ENCODE measurements at places on chromosomes 3 and 15.

GRCh38 chr3:58029842-58030584 lies 21.8 kb downstream of the FLNB start:
- no peak for DNase-seq

DNA sequence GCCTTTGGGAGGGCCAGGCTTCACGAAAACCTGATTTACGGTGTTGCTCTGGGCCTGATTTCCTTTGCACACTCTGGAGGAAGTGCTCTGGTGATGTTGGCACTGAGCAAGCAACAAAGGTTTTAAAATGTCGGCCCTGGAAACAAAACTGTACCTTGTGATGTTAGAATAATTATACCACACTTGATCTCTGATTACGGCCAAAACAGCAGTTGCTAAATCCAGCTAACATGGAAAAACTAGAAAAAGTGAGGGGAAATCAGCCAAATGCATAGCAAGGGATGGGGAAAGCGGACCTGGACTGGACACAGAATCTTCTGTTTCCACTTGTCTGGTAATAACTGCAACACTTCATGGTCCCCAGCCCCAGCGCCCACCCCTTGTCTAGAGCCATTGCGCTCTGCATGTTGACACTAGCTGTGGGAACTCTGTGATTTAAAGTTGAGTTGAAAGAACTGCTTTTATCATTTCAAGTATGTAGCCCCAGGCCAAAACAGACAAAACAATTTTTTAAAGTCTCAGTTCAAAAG lies 120.1 kb downstream of the VGLL4 start:
- DNase-seq, result no peak

DNA sequence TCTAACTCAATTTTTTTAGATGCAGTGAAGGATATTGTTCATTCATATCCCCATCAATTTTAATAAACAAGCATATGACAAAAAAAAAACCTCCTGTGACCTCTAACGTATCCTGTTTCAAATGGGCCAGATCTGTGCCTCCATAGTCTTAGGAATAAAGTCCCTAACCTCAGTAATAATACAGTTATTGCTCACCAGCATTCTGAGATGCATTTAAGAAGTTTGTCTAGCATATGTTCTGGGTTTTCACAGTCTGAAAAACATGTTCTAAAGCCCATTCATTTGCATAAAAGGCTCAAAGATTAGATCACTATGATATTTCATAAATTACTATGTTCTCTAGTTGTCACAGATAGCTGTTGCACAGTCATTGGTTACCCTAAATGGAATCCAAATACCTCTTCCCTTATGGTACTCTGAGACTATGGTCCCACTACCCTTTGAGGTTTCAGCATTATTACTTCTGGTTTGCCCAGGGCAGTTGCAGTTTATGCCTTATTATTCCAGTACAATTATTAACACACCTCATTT lies 190.1 kb downstream of the ZIC4 start:
- no peak for DNase-seq

- DNase-seq, result no peak
Observed at GRCh38 chr3:161349529-161350312, 21.6 kb downstream of the SPTSSB start.

DNA sequence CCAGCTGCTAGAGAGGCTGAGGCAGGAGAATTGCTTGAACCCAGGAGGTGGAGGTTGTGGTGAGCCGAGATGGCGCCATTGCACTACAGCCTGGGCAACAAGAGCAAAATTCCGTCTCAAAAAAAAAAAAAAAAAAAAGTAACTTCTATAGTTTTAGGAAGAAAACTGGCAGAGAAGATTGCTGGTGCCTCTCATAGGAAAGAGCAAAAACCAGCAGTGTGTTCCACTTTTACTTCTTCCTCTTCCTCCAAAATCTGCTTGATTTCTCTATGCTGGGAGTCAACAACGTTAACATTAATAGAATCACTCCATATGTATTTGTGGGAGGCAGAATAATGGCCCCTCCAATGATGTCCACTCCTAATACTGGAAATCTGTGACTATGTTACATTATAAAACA lies 12.5 kb upstream of the NR1D2 start:
- no peak for DNase-seq

GRCh38 chr3:108391917-108392593 lies 95.7 kb downstream of the HHLA2 start:
- DNase-seq, result no peak

- no peak for DNase-seq
Observed at GRCh38 chr3:126567696-126568438, 9.1 kb upstream of the C3orf22 start.

- no peak for DNase-seq
Observed at GRCh38 chr15:89877083-89877425, 16.7 kb downstream of the AP3S2 start.

- DNase-seq, result no peak
Observed at GRCh38 chr3:39125841-39126500, 18.5 kb downstream of the TTC21A start.

GRCh38 chr15:44765036-44765435 lies 28.7 kb downstream of the TRIM69 start:
- DNase-seq, result no peak

DNA sequence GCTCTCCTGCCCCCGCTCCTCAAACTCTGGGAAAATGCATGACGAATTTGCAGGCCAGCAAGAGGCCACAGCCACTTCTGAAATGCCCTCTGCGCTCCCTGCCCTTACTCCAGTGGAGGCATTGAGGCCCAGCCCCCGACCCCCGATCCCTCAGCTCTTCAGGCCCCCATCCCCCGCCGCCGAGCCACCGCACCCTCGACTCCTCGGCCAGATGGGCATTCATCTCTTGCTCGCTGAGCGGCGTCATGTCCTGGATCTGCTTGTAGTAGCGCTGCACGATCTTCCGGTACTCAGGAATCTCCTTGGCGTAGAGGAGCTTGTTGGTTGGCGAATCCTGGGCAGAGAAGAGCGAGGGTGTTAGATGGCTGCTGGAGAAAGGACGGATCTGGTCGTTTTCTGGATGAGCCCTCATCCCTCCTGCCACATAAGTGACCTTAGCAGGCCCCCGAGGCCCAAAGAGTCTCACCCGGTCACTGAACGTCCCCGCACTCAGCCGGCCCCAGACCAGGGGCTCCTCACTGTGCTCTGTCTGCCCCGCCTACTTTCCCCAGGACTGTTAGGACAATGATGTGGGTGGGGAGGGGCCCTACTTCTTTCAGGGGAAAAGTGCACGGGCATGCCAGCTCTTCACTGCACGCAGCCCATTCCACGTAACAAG lies 14.0 kb downstream of the H1-8 start:
- DNase-seq, result no peak

- no peak for DNase-seq
Observed at GRCh38 chr3:192864941-192865340, 52.7 kb downstream of the MB21D2 start.

- no peak for DNase-seq
Observed at GRCh38 chr3:95813244-95813643, 1001.1 kb upstream of the EPHA6 start.

DNA sequence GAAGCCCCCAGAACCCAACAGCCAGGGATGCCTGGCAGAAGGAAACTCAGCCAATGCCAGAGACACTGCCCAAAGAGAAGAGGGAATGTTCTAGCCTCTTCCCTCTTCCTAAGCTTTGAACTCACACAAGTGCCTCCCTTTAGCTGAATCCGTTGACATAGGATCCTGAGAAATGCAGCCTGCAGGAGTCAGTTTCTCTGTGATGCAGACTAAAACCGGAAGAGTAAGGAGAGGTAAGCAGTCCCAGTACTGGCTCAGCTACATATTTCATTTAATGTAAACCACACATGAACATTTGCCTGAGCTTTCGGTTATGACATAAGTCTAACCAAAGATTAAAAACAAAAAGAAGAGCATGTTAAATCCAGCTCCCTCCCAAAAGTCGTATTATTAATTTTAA lies 768.7 kb downstream of the TBL1XR1 start:
- DNase-seq, result no peak

GRCh38 chr3:195153653-195154052 lies 117.3 kb downstream of the XXYLT1 start:
- DNase-seq, result no peak

- DNase-seq, result no peak
Observed at GRCh38 chr3:63523100-63523499, 129.4 kb upstream of the SNTN start.

GRCh38 chr3:194592798-194593752 lies 40.1 kb downstream of the TMEM44 start:
- peak; percentile 30 for DNase-seq

- DNase-seq, result no peak
Observed at GRCh38 chr3:152430223-152431002, 161.7 kb downstream of the MBNL1 start.

DNA sequence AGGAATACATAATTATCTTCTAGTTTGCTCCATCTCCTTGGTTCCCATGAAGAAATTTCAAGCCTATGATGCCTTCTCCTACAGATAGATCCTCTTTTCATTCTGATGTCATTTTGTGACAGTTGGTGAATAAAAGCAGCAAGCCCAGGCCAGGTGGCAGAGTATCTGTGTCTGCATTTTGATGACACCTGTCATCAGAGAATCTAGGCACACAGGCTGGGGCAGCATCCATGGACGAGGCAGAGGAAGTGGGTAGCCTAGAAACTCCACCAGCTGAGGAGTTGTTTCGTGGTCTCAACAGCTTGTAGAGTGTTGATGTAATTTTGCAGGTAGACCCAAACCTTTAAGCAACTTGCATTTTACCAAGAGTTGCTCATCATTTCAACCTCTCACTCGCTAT lies 269.8 kb downstream of the FEZF2 start:
- no peak for DNase-seq

DNA sequence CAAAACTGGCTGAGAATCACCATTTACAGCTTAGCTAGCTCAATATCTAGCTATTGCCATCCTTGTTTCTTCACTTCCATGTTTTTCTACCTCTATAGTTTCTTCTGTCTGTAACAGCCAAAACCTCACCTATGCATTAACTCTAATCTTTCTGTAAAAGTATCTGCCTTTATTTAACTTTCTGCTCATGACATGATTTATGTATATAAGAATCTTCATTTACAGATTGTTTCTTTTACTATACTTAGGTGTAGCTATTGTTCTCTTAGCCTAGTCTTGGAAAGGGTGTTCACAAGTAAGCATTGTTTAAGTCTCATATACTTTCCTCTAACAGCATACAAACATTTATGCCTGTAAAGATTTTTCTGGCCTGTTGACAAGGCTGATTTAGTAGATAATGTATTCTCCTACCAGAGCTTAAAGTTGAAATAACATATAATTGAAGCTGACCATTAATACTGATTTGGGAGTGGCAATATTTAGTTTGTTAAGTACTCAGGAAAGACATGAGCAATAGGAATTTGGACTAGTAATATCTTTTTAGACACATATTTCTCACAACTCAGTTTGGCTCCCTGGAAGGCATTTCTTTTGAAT lies 9.4 kb downstream of the FILIP1L start:
- DNase-seq, result no peak

DNA sequence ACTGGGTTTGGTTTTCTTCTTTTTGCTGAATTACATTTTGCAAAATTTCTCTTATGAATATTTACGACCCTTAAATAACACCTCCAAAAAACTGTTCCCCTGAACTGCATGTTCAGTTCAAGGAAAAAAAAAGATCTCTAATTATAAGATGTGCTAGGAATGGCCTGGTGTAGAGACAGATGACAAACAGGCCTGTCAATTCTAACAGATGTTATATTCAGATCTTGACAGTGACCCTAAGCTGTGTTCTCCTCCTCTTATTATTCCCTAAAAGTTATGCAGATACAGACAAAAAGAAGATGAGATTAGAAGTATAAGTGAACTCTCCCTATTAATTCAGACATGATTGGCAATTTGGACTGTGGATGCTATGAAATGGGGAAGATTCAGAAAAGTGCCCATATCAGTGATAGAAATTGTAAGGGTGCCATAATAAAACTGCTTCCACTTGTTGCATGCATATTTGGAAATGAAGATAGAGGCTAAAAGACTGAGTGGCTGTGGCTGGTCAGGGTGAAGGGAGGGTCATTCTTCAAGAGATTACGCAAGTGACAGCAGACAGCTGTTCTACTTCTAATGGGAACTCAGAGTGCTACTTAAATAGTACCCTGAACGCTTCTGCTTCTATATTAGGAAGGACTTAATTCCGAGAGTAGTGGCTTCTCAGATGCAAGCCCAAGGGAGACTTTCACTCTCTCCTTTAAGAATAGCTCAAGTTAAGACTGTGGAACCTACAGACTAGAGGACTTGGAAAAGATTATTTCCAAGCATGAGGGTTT lies 75.5 kb downstream of the ADAMTS9 start:
- no peak for DNase-seq

GRCh38 chr3:133494469-133494868 lies 79.0 kb upstream of the CDV3 start:
- DNase-seq, result no peak

DNA sequence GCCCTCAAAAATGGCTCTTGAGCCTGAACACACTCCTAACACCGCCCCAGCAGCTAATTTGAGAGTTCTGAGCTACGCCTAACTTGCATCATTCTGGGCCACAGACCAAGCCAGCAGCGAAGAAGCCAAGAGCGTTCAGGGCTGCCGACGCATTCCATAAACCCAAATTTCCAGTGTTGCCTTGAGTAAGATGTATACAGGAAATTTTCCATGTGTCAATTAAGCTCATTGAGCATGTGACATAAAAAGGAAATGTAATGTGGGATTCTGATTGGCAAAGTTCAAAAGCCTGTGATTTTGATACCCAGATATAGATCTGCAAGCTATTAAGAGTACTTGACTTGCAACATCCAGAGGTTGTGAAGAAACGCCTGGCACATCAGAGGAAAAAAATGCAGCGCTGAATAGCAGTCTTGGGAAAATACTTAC lies 148.6 kb upstream of the NR2F2 start:
- DNase-seq, result no peak

GRCh38 chr15:53034767-53035245 lies 244.7 kb upstream of the ONECUT1 start:
- no peak for DNase-seq

DNA sequence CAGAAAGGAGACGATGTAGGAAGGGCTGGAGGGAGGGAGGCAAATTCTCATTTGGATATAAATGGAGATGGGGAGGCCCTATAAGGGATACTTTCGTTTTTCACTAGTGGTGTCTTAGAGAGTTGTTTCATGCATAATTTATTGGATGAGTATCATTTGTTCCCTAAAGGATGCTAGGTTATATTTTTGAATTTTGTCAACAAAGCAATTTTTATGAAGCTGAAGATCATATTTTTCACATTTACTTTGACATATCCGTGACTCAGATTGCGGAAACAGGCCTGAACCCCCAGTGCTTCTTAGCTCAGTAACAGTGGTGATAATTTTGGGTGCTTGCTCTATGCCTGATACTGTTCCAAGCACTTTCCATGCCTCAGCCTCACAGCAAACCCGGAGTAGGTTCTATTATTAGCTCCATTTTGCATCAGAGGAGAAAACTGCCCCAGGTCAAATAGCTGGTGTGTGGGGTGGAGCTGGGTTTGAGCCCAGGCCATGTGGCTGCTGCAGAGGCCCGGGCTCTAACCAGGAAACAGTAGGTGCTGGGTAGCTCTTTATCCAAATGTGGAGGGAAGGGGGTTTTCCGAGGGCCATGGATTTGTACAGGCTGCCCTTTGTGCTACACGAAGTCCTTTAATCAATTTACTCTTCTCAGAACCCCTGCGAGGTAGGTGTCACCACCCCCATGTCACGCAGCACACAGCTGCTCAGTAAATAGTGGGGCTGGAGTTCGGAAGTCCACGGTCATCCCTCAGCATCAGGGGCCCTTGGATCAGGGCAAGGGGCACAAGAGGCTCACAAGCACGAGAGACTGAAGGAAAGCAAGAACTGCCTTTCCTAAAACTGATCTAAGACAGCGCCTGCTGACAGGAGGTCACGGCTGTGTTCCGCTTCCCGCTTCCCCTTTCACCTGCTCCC lies 99.1 kb downstream of the SLC49A4 start:
- DNase-seq, result no peak

All from GOT3 (cell line).